ENCODE measurements at places on chromosomes 3 and 15.

DNA sequence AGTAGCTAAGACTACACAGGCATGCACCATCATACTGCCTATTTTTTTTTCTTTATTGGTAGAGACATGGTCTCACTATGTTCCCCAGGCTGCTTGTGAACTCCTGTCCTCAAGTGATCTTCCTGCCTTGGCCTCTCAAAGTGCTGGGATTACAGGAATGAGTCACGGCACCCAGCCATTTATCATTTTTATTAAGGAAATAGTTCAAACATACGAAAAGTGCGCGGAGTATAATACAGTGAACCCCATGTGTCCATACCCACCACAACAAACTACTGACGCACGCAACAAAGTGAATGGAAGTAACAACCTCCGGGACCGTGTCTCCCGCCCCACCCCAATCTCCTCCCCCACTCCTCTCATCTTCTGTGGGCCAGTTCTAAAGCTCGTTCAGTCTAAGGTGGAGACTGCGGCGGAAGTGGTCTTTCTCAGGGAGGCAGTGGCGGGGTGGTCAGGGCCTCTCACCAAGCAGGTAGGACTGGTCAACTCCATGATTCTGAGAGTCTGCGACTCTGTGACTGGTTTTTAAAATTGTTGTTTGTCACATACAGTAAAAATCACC is 42.1 kb downstream of the DNAJB8 start:
- no peak for DNase-seq

DNA sequence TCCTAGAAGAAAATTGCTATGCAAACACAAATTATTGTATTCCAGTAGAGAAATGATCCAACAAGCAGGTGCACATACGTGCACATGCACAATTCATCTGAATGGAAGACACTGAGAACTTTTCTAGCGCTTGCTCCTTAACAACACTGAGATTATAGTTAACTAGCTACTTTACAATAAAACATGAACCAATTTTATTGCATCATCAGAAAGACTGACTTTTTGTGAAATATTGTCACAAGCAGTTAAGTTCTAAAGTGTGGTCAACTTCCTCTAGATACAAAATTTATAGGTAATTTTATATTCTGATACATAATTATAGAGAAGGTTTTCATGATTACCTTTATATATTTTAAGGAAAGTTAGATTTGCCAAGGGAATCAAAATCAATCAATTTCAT is 135.4 kb downstream of the ABI3BP start:
- no peak for DNase-seq

DNA sequence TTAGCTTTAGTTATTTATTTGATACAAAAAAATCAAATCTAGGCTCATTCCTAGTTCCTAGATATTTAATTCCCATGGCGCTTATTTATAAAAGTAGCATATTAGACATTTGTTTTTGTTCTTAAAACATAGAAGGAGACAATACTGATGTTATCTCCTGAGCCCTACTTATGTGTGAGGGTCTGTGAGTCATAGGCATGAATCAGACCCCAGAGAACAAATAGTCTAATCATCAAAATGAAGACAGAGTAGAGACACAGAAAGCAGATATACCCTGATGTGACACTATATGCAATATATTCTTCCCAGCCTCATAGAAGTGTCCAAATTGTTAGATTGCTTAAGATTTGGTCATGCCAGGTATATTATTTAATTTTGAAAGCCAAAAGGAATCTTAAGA is 44.9 kb downstream of the PEX5L start:
- DNase-seq = no peak

- DNase-seq = no peak
Measured at GRCh38 chr15:73796331-73796831, 43.2 kb upstream of the INSYN1 start.

- DNase-seq = no peak
Measured at GRCh38 chr15:67385971-67386370, 131.4 kb downstream of the IQCH start.

DNA sequence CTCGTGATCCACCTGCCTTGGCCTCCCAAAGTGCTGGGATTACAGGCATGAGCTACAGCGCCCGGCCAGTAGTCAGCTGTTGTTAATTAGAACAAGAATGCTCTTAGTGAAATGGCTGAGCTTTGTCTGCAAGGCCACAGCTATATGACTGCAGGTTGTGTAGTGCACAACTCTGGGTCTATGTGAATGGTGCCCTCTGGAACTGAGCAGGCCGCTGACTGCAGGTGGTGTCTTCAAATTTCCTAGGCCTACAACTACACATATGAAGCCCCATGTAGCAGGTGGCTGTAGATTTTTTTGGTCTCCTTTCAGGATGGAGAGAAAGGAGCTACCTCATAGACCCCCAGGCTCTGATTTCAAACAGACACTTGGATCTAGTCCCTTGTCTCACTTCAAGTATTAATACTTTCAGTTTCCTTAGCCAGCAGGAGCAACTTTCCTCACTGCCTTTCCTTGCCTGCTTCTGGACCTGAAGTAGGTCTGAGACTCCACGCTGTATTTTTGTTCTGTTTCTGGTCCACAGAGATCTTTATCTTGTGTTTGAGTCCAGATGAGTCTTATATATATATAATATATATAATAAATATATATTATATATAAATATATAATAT is 86.9 kb downstream of the C3orf80 start:
- DNase-seq = no peak

GRCh38 chr3:73411545-73411944 is 213.2 kb downstream of the PDZRN3 start:
- no peak for DNase-seq

GRCh38 chr3:125001557-125002413 is 54.0 kb downstream of the HEG1 start:
- DNase-seq = no peak

DNA sequence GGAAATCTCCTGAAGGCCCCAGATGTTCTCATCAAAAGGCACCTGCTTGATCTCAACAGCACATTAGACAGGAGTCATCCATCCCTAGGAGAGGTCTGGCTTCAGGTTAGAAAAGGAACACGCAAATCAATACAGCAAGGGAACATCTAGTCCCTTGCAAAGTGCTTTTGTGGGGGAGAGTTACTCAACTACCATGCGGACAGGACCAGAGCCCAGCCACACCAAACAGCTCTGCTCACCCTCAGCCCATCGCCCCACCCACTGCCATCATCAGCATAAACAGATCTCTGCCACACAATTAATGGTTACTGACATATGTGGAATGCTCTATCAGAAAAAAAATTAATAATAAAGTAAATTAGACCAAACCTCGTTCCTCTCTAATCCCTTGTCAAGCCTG is 85.6 kb downstream of the MYLK start:
- no peak for DNase-seq

DNA sequence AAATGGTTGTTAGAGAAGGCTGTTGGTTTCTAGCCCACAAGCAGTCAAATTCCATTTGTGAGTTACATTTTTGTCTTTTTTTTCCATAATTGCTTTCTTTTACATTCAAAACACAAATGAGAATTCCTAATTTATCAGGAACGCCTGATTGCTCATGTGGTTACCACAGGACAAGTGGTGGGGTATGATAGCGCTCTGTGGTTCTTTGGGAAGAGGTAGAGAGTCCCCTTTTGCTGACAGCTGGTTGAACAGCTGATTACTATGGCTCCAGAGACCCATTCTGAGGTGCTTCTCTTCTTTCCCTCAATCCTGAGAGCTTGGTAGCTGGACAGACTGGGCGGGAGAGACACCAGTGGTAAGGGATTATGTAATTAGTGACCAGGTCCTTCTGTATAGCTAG is 24.4 kb downstream of the CNOT10 start:
- DNase-seq = no peak

- DNase-seq = no peak
Measured at GRCh38 chr15:65086680-65087111, 10.2 kb downstream of the KBTBD13 start.
